ENCODE measurements at places on chromosomes 12 and 14.

GRCh38 chr14:94897561-94897960 lies 127.6 kb upstream of the GSC start:
- peak; percentile 91 for ATAC-seq

DNA sequence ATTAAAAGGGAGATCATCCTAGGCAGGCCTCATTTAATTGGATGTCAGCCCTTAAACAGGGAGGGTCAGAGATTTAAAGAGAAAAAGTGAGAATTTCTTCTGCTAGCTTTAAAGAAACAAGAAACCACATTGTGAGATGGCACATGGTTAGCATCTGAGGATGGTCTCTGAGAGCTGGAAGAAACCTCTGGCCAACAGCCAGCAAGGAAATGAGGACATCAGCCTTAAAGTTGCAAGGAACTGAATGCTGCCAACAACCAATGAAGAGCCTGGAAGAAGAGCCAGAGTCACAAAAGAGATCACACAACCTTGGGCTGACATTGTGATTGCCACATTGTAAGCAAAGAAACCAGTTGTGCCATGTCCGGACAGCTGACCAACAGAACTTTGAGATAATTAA lies 17.5 kb upstream of the FAR2 start:
- ATAC-seq, result no peak

DNA sequence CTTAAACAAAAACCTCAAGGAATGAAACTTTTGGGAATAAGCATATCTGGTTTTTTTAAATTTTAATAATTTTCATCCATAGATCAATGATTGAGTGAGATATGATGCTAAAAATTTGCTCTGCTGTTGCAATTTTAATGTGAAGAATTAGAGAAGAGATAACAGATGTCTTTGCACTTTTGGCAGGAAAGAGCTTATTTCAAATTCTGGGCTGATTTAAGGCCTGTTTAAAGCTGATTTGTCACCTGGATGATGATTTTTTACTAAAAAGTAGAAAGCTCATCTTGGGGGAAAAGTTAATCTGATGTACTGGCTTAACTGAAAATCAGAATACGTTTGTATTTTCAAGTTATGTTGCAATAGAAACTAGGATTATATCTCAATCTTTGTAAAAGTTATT lies 268.9 kb upstream of the NOVA1 start:
- no peak for ATAC-seq

DNA sequence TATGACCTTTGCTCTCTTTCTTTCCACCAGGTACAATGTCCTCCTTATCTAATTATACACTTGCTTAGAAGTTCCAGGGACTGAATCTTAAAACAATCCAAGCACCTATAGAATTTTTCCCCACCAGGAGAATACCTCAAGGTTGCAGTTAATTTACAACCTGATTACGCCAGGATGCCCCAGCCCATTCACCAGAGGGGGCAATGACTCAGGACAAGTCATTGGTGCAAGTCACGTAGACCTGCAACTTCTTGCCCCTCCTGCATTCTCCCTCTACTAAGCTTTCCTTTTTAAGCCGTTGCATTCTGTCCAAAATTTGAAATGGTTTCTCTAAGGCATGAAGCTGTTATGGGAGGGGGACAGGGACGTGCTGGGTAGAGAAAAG lies 111.1 kb upstream of the SCAF11 start:
- no peak for ATAC-seq

- no peak for ATAC-seq
Observed at GRCh38 chr12:117151403-117152031, 38.8 kb downstream of the FBXO21 start.
